ENCODE measurements at places on chromosomes 7 and 10.

DNA sequence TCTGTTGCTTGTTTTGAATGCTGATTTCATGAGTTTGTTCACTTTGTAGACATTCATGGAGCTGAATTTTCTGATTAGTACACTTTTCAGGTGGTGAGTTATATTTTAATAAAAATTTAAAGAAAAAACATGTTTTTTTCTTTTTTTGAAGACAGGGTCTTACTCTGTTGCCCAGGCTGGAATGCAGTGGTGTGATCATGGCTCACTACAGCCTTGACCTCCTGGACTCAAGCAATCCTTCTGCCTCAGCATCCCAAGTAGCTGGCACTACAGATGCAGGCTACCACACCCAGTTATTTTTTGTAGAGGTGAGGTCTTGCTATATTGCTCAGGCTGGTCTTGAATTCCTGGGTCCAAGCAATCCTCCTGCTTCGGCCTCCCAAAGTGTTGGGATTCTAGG lies 23.7 kb downstream of the PDZD8 start:
- no peak for DNase-seq

GRCh38 chr10:48237259-48238250 lies 36.9 kb downstream of the FRMPD2 start:
- DNase-seq, result no peak

GRCh38 chr7:73850781-73851207 lies 8.5 kb upstream of the METTL27 start:
- no peak for DNase-seq

DNA sequence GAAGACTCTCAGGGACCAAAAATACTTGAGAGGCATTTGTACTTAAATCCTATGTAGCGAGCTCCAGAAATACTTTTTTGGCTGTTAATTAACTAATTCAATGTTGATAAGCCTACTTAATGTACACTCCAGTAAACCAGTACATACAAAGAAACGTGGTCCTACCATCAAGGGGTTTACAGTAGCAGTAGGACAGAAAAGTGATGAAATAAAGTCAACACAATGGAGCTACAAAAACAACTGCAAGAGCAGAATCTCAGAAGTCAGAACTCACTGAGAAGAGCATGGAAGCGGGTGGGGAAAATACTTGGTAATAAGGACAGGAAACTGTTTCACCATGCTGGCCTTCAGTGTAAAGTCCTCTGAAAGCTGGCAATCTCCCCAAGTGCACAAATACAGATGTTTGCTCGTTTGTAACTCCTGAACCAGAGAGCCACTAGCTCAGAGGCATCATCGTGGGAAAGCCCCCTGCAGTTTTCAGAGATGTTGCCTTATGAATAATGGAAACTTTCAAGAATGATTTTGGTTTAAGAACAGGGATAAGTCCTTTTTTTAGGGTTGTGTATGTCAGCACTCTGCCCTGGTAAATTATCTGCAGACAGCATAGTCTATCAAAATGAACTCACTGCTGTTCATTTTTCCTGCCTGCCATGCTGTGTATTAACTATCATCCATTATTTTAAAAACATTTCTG lies 233.2 kb downstream of the SORCS1 start:
- DNase-seq, result no peak

- DNase-seq, result no peak
Measured at GRCh38 chr7:150968734-150969372, 9.3 kb downstream of the KCNH2 start.

GRCh38 chr7:140689199-140690152 lies 7.0 kb upstream of the NDUFB2 start:
- DNase-seq, result no peak

DNA sequence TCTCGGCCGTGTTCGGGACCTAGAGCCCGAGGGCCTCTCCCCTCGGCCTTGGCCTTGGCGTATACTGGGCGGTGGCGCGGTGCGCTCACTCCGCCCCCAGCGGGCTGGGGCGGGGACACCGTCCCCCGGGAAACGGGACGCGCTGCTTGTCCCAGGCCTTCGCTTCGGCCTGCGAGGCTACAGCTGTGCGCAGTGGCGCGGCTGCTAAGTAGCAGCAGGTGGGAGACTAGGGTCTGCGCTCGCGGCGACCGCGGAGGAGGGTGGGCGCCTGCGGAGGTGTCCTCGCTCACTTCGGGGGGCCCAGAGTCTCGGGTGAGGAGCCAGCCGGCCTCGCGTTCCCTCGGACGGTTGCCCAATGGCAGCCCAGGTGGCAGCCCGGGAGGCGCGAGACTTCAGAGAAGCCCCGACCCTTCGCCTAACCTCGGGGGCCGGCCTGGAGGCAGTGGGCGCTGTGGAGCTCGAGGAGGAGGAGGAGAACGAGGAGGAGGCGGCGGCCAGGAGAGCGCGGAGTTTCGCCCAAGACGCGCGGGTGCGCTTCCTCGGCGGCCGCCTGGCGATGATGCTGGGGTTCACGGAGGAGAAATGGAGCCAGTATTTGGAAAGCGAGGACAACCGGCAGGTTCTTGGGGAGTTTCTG lies at the start of gene DNAH11:
TSS of gene DNAH11 (plus strand) at position 149 of the 637 bp plus-strand sequence. CDS start at position 356, 207 bp downstream.
- DNase-seq, result no peak

GRCh38 chr10:102642736-102643335 lies 1.4 kb upstream of the TRIM8 start:
- DNase-seq, result no peak

GRCh38 chr7:36568452-36568849 lies 155.8 kb downstream of the AOAH start:
- DNase-seq, result no peak

- DNase-seq, result no peak
Measured at GRCh38 chr7:120724448-120724847, 133.5 kb downstream of the TSPAN12 start.

- DNase-seq, result no peak
Measured at GRCh38 chr10:97763947-97764346, 7.9 kb downstream of the SFRP5 start.

GRCh38 chr10:125631806-125632205 lies 51.2 kb downstream of the TEX36 start:
- no peak for DNase-seq

GRCh38 chr7:127253281-127254162 lies 781 bp upstream of the GRM8 start:
- peak; percentile 0 for DNase-seq

DNA sequence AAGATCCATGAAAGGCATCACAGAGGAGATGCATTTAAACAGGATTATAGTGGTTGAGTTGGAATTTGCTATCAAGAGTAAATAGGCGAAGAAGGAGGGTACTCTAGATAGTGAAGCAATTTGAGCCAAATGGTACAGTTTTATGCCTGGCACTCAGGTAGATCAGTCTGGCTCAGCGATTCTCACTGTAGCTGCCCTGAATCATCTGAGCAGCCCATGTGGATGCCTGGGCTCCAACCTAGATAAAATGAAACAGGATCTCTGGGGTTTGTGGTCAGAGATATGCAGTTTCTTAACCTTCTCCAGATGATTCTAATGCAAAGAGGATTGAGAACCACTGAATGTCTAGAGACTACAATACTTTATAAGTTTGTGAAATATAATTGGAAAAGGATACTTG lies 282.0 kb upstream of the FZD1 start:
- no peak for DNase-seq

GRCh38 chr10:114626841-114627240 lies 31.2 kb downstream of the ABLIM1 start:
- no peak for DNase-seq

GRCh38 chr7:8637322-8637721 lies 203.9 kb downstream of the NXPH1 start:
- no peak for DNase-seq

DNA sequence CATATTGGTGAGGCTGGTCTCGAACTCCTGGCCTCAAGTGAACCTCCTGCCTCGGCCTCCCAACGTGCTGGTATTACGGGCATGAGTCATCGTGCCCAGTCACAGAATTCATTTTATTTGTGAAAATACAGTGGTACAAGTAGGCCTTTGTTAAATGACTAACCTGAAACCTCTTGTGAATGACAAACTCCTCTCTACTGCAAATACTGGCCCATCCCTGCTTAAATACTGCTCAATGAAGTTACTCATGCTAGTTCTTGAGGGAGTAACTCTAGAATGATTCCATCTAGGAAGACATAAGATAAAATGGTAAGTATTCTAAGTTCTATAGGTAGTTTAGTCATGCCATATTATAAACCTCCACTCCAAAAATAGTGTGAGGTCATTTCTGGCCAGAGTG lies 80.7 kb downstream of the UBE2H start:
- no peak for DNase-seq

- DNase-seq, result no peak
Measured at GRCh38 chr7:27802999-27803398, 63.0 kb downstream of the TAX1BP1 start.

DNA sequence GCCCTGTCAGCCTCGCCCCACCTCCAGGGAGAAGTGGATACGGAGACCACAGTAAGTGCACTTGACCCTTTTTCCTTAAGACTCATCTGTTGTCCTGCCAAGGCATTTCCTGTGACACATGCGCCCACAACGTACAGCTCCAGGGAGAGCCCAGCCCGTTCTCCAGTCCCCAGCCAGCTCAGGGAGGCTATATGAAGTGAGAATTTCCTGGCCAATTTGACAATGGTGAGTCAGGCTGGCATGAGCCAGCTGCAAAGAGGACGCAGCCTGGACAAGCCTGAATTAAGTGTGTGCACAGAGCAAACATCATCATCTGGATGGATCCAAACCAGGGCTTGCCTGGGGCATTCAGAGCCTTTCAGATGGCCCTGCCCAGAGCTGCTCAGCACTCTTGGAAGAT lies 244.8 kb downstream of the KCNMA1 start:
- DNase-seq, result no peak

GRCh38 chr7:44276571-44277221 lies 48.7 kb downstream of the CAMK2B start:
- DNase-seq, result no peak

DNA sequence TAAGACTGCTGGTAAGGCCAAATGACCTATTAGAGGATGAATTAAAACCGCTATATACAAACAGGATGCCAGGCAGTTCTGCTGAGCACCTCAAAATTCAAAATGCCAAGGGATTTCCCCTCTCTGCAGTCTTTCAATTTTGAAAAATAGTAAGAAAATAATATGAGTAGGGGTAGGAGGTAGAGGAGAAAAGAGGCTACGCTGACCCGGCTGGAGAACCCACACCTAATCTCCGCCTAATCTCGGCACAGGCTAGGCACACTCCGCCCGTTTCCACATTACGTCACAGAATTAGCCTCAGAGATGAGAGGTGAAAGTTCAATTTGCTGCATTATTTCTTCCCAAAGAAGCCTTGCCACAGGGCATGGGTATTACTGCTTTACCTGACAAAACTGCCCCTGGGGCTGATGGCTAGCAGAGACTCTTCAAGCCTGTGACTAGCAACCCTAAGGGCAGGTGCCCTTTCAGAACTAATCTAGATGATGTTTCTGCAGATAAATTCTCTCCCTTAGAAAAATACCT lies 21.3 kb upstream of the SPOCK2 start:
- no peak for DNase-seq

DNA sequence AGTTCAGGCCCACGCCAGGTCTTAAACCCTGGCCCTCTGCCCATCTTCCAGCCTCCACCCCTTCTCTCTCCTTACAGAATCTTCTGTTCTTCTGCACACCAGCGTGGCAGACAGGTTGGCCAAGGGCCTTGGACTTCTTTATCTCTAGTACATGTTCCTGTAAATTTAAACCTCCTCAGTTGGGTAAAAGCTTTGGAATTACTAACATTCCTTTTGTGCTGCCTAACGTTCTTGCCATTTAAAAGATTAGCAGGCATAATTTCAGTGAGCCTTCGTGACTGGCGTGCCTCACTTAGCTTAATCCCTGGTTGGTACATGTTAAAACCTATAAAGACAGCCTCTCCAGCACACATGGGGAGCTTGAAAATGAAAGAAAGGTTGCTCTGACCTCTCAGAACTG lies 192.2 kb downstream of the CUX1 start:
- no peak for DNase-seq

GRCh38 chr10:43057231-43057711 lies 19.6 kb upstream of the RET start:
- no peak for DNase-seq

DNA sequence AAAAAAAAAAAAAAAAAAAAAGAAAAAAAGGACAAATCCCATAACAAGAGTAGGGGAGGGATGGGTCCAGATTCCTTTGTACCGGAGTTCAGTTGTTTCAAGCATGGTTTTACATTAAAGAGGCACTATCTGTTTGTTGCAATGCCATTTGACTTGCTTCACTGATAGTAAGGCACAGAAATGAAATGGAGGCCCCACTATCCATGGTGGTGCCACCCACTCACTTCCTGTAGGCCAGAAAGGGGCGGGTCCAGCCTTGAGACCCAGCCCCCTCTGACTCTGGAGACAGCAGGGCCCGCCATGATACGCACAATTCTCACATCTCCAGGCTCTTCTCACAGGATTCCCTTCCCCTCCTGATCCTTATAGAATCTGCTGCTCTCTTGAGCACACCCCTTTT lies 100.0 kb downstream of the CLEC2L start:
- DNase-seq, result no peak

DNA sequence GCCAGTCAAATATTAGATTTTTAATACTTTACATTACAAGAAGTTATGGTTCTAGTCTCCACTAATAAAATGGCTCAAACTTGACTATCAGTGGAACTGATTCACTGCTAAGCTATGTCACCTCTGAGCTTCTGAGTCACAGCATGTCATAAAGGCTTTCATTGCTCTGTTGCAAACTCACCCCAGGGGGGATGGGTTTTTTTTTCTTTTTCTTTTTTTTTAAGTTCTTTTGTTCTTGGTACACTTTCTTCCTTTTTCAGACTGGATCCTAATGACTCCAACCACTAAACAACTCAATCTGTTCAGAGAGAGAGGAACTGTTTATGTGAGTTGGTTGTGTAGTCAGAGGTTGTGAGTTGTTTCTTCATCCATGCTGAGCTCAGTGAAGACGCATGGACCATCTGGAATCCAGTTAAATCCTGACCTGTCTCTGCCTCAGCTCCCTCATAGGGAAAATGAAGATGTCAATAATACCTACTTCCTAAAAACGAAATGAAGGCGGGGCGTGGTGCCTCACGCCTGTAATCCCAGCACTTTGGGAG lies 11.0 kb downstream of the MYOF start:
- DNase-seq, result no peak

DNA sequence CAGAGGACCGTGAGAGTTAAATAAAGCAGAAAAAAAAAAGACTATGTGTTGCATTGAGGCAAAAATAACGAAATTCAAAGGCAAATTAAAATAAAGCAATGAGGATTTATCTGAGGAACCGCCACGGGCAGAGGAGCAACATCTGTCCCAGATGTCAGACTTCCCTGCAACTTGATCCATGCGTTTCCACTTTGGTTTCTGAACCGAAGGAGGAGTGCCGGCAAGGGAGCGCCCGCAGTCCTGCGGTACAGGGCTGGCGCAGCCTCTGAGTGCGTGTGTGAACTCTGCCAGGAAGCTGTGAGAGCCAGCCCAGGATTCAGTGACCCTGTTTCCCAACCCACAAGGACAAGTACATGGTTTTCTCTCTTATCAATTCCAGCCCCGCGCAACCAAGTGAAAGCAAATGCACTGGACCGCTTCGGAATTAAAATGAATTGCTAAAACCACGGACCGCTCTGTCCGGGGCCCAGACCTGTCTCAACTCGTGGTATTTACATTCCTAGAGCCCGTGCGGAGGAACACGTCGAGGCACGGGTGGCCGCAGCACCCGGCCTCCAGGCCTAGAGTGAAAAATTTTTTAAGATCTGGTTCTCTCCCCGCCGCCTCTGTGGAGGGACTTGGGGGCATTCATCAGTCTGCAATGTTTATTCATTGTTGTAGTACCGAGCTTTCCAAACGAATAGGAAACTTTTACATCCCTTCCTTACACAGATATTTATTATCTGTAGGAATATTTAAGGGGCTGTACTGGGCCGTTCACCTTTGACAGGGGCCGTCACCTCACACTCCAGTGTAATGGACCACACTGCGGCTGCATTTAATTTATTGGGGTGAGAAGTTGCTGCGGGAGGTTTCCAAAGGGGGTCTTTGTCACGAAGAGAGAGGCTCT lies 291.5 kb upstream of the NFE2L3 start:
- DNase-seq, result no peak
